ENCODE measurements at places on chromosomes 11 and 22. TPM values are rescaled to one million over a fixed set of nuclear protein-coding genes. Genes with fewer than 3 reads are reported as not detected.

Gene CEND1
- not detected for total RNA-seq

Gene IGLL5
- total RNA-seq, result not detected

Gene CLTCL1
- total RNA-seq, result 5.5 TPM

Gene OLFML1
- total RNA-seq, result not detected

Gene RIBC2
- total RNA-seq, result 5.3 TPM

Gene CFAP300
- total RNA-seq, result not detected

Gene SLC22A6
- not detected for total RNA-seq

Gene FDX1
- 22.2 TPM for total RNA-seq

Gene SLC15A3
- 7.9 TPM for total RNA-seq

Gene OR52N5
- not detected for total RNA-seq

Gene GRIK4
- total RNA-seq, result not detected

All from stomach (tissue), 19 donors.